ENCODE measurements at places on chromosomes 2 and 18.

GRCh38 chr2:159616286-159616701 is at the start of gene BAZ2B:
BAZ2B (minus strand) TSS chr2:159616548; CDS start chr2:159478719, 137,829 bp downstream.
- DNase-seq = no peak

DNA sequence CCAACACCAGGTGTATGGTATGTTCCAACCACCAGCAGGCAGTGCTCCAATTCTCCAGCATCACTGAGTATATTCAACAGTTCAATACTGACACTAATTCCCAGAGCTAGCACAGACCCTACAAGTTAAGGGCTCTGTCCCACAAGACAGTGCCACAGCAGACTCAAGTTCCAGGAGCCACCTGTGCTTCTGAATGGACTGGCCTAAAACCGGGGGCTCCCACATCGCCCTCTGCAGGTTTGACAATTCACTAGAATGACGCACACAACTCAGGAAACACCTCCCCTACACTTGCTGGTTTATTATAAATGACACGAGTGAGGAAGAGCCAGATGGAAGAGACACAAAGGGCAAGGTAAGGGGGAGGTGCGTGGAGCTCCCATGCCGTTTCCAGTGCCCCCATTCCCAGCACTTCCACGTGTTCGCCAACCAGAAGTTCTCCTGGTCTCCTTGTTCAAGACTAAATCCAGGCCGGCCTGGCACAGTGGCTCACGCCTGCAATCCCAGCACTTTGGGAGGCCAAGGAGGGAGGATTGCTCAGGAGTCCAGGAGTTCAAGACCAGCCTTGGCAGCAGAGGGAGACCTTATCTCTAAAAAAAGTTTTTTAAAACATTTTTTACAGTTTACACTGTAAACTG is 12.2 kb upstream of the ATP6V1B1 start:
- no peak for DNase-seq

GRCh38 chr2:8086357-8086756 is 595.5 kb upstream of the ID2 start:
- DNase-seq = no peak

- no peak for DNase-seq
Measured at GRCh38 chr2:142234741-142235140, 103.9 kb upstream of the LRP1B start.

DNA sequence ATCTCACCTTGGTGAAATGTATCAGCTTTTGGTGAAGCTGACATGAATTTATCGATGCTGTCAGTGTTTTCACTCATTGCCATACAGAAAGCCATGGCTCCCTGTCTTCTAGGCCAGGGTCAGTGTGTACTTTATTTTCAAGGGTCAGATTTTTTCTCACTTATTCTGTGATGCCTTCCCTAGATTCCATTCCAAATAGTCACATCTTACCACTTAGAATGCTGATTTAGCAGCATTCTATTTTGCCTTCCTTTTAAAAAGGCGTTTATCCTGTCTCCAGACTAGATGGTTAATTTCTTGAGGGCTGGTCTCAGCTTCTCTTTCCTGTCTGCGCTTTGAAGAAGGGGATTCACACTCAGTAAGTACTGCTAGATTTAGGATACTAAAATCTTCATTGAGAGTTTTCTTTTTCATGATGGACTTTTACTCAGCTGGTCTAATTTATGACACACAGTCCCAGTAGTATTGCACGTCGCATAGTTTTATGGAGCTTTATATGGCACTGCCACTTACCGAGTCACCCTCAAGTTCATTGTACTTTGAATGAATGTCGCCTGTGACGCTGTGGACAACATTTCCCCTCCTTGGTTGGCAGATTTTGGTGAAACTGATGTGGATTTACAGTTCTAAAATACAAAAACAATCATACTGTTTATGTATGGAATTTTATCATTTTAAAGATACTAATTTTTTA is 194.0 kb downstream of the ZNF407 start:
- no peak for DNase-seq

DNA sequence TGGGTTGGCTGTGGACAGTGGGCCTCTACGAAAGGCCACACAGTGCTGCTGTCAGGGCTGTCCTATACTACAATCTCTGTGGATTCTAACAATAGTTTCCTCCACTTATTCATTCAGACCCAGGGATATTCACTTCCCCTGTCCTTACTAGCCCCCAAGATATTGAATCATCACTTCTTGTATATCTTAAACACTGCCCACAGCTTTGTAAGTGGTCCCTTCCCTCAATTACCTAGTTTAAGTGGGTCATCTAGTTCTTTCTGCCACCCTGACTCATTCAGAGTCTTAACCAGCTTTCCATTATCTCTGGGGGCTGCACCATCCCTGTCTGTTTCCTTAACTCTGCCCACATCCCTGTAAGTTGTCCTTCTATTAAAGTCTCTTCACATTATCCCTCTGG is 69.2 kb downstream of the CD28 start:
- no peak for DNase-seq

- DNase-seq = no peak
Measured at GRCh38 chr2:233796254-233796653, 18.1 kb downstream of the MROH2A start.

- no peak for DNase-seq
Measured at GRCh38 chr2:28422908-28423741, 30.5 kb downstream of the FOSL2 start.

- DNase-seq = no peak
Measured at GRCh38 chr2:120403261-120403660, 57.3 kb downstream of the INHBB start.

DNA sequence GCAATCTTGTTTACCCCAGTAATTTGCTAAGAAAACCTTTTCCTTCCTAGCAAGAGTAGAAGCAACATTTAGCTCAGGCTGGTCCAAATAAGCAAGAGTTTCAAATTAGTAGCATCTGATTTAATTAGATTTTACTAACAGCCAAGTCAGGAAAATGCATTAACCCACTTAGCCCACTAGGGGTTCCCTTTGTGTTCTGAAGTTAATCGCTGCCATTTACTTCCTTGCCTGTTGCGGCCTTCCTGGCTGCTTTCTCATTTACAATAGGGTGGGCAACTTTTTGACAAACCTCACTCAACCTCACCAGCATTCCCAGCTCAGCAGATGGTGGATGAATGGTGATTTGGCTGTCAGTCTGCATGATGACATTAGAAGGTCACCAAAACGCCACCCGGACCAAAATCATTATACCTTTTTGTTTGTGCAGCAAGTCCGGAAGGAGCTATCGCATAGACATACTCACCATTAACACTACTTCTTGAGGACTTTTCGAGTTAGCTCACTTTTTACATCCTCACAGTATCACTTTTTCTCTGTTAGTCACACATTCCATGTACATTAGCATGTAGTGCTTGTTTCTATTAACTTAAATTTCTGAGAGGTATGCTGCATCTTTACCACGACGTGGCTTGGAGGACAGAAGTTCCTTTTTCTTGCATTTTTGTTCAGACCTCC is 101.5 kb upstream of the SETBP1 start:
- DNase-seq = no peak

DNA sequence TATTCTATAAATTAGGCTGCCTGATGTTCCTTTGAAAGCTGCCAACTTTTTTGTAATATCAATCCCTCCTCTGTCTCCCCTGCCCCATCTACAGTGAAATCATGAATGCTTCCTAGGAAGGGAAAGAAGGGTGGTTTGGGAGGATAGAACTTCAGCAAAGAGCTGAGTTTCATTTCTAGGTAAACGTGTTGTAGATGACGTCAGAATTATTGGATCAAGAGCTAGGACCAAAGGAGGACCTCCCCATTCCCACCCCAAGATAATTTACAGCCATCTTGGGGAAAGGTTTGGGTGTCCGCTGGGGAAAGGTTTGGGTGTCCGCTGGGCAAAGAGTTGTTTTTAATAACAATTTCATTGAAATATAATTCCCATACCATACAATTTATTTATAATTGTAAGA is 11.2 kb upstream of the ANKRD53 start:
- DNase-seq = no peak
